ENCODE measurements at places on chromosomes 11 and 22. TPM values are rescaled to one million over a fixed set of nuclear protein-coding genes. Genes with fewer than 3 reads are reported as not detected.

CARD16 gene
- 1.9 TPM for polyA plus RNA-seq

IL10RA gene
- 3.2 TPM for polyA plus RNA-seq

LRRC56 gene
- polyA plus RNA-seq, result 6.6 TPM

OR9Q1 gene
- polyA plus RNA-seq, result not detected

LRRC74B gene
- polyA plus RNA-seq, result 0.06 TPM

PLA2G6 gene
- 29.6 TPM for polyA plus RNA-seq

TM7SF2 gene
- 97.1 TPM for polyA plus RNA-seq

CCDC188 gene
- polyA plus RNA-seq, result 1.4 TPM

FREY1 gene
- polyA plus RNA-seq, result 0.73 TPM

RNF26 gene
- polyA plus RNA-seq, result 31.1 TPM

MAJIN gene
- polyA plus RNA-seq, result 0.53 TPM

KCNA4 gene
- polyA plus RNA-seq, result 0.73 TPM

OR4C16 gene
- not detected for polyA plus RNA-seq

CDKN1C gene
- polyA plus RNA-seq, result 62.9 TPM

KCNK7 gene
- polyA plus RNA-seq, result 0.40 TPM

FGF19 gene
- 0.85 TPM for polyA plus RNA-seq

GRAMD4 gene
- 24.7 TPM for polyA plus RNA-seq

USP2 gene
- 15.9 TPM for polyA plus RNA-seq
